NK-92 treated with Interleukin-12 subunit alpha and Interleukin-12 subunit beta, amount 100 ng/mL, for 24 hours (cell line): ENCODE measurements at places on chromosomes 3 and 15.

GRCh38 chr15:68786753-68787152 is 33.9 kb downstream of the ANP32A start:
- no peak for DNase-seq

DNA sequence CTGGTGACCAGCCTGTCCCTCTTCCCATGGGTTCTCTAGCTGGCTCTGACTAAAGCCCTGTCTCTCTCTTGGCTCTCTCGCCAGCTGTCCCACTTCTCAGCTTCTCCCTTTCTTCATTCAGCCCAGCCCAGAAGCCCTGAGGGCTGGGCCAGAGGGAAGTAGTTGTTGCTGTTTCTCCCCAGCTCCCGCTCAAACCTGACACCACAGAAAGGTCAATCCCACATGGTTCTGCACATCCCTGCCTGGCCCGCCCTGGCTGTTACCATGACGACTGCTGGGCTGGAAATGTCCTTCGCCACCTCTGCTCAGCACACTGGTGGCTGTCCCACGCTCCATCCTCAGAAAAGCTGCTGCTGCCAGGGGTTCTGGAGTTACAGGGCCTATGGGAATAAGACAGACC is 25.9 kb downstream of the CCDC32 start:
- DNase-seq, result no peak

DNA sequence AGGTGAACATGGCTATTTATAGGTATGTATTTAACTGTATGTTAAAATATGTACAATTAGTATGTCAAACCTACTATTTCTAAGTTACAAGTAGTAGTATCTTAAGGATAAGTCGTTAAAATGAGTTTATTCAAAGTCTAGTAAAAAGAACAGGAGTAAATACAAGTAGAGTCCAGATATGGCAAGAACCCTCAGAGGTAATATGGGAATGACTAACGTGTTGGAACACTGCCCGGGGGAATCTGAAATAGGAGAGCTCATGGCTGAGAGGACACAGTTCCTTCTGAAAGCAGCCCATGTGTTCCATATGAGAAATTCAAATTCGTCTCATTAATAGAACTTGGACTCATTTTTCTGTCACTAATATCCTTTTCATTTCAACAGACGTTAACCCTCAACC is 158.8 kb downstream of the CLSTN2 start:
- no peak for DNase-seq

- no peak for DNase-seq
Observed at GRCh38 chr3:21528291-21528995, 222.6 kb downstream of the ZNF385D start.

DNA sequence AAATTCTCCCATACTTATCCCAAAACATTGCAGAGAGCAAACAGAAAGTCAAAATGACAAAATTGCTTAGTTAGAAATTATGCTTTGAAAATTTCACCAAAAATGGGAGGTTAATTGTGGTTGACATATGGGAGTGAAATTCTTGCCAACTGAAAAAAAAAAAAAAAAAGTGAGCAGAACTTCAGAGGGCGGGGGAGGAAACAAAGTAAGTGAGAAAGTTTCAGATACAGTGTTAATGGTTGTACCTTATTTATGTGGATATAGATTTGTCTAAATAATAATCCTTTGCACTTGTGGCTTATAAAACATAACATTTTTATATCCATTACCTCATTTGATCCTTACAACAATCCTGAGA is 91.5 kb upstream of the RAP2B start:
- DNase-seq, result no peak

GRCh38 chr3:144915202-144915601 is 943.6 kb downstream of the DIPK2A start:
- DNase-seq, result no peak

GRCh38 chr15:78822514-78822913 is 11.2 kb upstream of the ADAMTS7 start:
- no peak for DNase-seq

DNA sequence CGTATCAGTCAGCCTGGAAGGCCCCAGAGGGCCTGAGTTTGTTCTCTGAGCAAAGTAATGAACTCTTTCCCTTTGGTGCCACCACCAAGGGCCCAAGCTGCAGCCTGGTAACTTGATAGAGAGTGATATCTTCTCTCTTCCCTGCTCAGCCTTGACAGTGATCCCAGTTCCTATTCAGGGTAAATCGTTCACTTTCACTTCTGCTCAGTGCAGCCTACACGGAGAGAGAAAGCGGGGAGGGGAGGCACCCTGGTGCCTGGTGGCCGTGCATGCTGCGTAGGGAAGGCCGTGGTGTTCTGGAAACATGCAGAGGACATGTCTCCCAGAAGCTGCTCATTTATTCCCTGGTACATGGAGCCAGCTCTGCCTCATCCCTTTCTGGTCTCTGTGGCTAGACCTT is 54.9 kb downstream of the KIF9 start:
- DNase-seq, result no peak
